T-cell (primary cell): ENCODE measurements at places on chromosomes 6 and 20.

DNA sequence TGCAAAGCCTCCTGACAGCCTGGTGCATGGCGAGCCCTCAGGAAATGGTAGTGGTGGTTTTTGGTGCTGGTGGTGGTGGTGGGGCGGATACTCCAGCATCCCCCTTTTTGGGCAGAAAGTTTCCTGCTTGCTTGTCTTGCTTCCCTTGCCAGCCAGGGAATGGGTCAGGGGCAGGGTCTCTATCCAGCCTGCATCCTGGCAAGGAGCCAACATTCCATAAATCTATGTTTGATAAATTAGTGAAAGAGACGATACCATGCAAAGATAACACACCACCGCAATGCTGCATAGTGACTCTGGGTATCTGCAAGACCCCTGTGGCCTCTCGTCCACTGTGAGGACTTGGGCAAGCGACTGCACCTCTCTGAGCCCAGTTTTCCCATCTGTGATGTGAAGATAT is 246.2 kb downstream of the LRFN2 start:
- DNase-seq, result no peak

- no peak for DNase-seq
Observed at GRCh38 chr20:37473249-37474000, 47.6 kb upstream of the NNAT start.

DNA sequence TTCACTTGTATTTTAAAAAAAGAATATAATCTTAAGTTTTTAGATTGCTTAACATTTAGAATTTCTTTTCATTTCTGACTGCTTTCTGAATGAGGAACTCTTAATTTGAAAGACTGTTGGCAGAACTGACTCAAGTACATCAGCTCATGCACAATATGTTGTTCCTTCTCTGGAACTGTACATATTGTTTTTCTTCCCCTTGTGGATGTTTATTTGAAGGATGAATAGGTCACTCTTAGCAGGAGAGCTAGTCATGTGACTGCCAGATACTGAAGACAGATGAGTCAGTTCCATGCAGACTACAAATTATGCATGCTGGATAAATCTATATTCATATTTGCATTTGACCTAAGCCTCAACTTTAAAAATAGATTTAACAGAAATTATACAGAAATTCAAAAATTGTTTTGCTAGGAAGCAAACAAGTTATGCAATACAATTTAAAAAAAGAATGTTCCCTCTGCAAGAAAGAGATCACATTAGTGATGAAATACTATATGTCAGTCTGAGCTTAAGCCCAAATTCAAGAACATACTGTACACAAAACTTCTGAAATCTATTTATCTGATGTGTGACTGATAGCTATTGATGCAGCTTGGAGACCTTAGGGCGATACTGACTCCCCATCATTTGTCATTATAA is 1274.9 kb upstream of the GJE1 start:
- no peak for DNase-seq

GRCh38 chr6:100879317-100879716 is 1.8 kb downstream of the ASCC3 start:
- DNase-seq, result no peak

- no peak for DNase-seq
Observed at GRCh38 chr20:8671370-8671961, 397.4 kb upstream of the PLCB4 start.

DNA sequence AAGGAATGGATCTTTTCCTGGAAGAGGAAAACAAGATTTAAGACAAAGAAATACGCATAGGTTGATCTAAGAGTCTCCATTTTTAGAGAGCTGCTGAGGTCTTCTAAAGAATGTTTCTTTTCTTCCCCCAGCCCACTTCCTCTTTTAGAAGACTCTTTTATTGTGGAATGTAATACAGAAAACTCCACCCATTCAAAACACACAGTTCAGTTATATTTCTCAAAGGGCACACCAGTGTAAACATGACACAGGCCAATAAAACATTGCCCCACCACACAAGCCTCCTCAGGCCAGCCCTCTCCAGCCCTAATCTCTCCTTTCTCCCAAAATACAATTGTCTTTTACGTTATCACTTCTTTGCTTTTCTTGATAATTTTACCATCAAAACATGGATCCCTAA is 42.8 kb downstream of the SLC35B3 start:
- no peak for DNase-seq

GRCh38 chr6:89775150-89775549 is 44.4 kb downstream of the MDN1 start:
- no peak for DNase-seq

- DNase-seq, result no peak
Observed at GRCh38 chr6:108074057-108074358, 533 bp downstream of the OSTM1 start.

DNA sequence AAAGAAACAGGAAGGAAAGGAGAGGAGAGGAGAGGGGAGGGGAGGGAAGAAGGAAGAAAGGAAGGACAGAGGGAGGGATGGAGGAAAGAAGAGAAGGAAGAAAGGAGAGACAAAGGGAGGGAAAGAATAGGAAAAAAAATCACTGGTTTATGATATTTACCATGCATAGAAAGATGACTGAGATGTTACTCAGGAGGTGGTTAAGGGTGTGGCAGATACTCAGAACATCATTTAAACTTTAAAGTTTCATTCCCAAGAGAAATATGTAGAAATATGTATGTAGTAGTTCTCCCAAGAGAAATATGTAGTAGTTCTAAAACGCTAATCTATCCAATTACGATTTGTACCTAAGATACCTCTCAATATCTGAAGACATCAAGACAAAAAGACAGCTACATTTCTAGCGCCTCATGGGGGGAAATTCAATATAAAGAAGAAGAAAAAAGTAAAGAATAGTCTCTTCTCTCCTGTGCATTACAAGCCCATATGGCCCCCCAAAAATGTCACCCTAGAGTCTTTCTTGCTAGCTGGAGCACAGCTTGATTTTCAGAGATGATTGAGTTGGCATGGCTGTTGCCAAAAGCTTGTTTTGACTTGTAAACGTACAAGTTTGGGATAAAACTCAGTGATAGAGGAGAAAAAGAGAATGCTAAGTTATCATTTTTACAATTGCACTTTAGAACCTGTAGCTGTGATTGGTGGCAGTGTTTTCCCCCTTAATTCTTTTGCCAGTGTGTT is 539.2 kb downstream of the CDH26 start:
- no peak for DNase-seq

- no peak for DNase-seq
Observed at GRCh38 chr6:40417031-40417430, 170.1 kb downstream of the LRFN2 start.

- DNase-seq, result no peak
Observed at GRCh38 chr20:56554869-56555268, 21.8 kb downstream of the FAM209B start.

DNA sequence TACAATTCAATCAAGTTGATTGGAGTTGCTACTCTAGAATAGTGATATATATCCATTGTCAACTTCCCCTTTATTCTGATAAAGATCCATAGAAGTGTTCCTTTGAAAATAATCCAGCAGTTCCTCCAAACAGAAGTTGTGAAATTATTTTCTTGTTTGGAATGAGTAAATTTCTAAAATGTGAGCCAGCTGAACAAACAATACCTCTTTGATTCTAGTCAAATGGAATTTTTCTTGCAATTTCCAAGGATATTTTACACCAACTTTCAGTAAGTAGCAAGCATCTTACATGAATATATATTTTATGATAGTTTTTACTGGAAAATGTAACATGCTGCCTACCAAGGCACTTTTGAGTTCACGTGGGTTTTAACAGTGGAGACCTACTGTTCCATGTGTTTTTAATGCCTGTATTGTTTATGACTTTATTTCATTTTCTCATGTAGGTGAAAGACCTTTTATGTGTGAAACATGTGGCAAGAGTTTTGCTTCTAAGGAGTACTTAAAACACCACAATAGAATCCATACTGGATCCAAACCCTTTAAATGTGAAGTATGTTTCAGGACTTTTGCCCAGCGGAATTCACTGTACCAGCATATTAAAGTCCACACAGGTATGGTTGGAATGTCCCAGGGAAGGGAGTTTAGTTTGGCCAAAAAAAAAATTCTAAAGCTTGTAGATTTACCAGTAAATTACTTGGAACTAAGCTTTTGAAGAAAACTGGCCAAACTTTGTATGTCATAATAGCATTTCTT is 6.5 kb downstream of the GZF1 start:
- no peak for DNase-seq

- no peak for DNase-seq
Observed at GRCh38 chr20:59706400-59706693, 102.0 kb downstream of the PHACTR3 start.

GRCh38 chr6:36679043-36679833 is 724 bp downstream of the CDKN1A start:
- no peak for DNase-seq

GRCh38 chr6:135062735-135063134 is 8.1 kb upstream of the HBS1L start:
- no peak for DNase-seq

GRCh38 chr6:63862486-63863198 is 227.0 kb downstream of the PHF3 start:
- no peak for DNase-seq

DNA sequence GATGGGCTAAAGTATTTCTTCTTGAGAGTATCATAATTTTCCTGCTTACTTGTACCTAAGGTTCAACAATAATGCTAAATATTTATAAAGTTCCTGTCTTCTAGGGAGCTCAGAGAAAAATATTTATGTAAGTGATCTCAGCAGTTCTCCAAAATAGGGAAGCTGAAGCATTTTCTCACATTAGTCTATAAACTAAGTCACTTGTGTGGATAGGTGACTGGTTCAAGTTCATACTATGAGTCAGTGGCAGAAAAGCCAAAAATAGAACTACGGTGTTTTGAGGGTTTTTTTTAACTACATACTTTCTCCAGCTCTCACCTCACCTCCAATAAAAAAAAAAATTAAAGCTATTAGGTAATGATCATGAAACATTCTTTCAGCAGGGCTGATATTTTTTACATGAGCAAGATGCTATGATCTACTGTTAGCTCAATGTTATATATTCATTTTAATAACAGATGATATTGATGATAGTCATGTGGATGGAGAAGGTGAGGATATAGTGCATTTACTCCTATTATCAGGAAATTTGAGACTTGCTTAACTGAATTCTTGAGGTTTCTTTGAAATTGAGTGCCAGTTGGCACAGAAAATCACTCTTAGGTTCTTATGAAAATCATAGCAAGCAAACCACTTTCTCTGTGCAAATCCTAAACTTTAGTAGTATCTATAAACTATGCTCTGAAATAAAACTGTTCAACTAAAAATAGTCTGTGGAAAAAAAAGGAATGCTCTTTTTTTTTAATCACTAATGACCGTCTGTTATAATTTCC is 4.1 kb upstream of the MOXD1 start:
- no peak for DNase-seq

DNA sequence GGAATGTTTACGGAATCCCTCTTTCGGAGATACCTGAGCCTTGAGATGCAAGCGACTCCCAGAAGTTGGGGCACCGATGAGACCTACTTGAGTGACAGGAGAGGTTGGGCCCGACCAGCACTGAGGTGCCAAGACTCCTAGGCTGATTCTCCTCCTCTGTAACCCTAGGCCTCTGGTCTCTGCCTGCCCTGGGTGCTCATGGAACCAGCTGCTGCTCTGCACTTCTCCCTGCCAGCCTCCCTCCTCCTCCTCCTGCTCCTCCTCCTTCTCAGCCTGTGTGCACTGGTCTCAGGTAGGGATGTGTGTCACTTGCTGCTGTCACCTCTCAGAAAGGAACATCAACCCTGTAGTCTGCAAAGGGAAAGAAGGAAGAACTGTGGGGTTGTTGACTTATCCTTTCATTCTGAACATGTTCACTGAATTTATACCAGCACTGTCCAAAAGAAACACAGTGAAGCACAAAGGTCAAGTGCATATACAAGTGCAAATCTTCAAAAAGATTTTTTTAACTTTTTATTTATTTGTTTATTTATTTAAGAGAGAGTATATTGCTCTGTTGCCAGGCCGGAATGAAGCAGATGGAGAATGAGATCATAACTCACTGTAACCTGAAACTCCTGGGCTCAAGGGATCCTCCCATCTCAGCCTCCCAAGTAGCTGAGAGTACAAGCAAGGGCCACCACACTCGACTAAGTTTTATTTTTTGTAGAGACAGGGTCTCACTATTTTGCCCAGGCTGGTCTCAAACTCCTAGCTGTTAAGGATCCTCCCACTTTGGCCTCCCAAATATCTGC is 913 bp downstream of the BTN2A2 start:
- DNase-seq, result no peak

DNA sequence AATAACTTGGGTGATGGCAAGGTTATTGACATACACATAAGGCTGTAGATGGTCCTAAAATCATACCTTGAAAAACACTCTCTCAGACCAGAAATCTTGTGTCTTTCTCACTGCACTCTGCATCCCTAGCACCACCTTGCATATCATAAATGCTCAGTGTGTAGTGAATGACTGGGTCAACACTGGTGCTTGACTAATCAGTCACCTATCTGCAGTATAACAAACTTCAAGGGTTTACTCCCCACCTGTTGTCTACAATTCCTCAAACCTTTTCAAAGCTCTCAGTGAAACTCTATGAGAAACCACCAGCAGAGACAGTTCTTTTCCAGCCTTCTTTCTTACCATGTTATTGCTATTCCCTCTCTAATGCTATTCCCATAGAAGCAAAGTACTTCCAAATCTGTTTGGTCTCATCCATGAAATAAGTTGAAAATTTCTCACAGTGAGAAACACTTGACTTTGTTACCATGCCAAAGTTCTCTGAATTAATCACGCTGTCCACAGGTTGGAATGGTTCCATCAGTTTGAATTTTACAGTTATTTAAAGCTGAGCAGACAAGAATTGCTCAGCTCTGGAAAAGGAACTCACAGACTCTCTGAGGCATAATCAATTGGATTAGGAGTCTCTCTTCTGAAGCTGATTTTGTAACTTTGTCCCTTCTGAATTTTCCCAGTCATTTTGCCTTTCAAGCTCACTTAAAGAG is 104.8 kb upstream of the EYA4 start:
- no peak for DNase-seq

- no peak for DNase-seq
Observed at GRCh38 chr6:20441921-20442320, 40.2 kb downstream of the E2F3 start.

GRCh38 chr20:51484141-51484815 is 58.2 kb downstream of the NFATC2 start:
- DNase-seq, result no peak

GRCh38 chr6:90425161-90425641 is 128.6 kb upstream of the BACH2 start:
- no peak for DNase-seq

DNA sequence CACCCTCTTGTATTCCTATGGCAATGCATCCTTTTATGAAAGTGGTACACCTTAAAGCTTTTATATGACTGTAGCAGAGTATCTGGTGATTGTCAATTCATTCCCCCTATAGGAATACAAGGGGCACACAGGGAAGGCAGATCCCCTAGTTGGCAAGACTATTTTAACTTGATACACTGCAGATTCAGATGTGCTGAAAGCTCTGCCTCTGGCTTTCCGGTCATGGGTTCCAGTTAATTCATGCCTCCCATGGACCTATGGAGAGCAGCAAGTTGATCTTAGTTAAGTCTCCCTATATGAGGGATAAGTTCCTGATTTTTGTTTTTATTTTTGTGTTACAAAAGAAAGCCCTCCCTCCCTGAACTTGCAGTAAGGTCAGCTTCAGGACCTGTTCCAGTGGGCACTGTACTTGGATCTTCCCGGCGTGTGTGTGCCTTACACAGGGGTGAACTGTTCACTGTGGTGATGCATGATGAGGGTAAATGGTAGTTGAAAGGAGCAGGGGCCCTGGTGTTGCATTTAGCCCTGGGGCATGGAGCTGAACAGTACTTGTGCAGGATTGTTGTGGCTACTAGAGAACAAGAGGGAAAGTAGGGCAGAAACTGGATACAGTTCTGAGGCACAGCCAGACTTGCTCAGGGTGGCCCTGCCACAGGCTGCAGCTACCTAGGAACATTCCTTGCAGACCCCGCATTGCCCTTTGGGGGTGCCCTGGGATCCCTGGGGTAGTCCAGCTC is 292.1 kb downstream of the ESR1 start:
- DNase-seq, result no peak

GRCh38 chr6:33314943-33315792 is 1.3 kb upstream of the TAPBP start:
- DNase-seq, result no peak
